Stimulated activated CD8-positive, alpha-beta memory T cell treated with anti-CD3 and anti-CD28 coated beads, Interleukin-12 subunit alpha, Interleukin-12 subunit beta, amount 100 ng/mL, for 4 hours (primary cell): ENCODE measurements at places on chromosomes 7 and 10.

GRCh38 chr10:69679736-69680135 is 49.7 kb downstream of the FAM241B start:
- no peak for DNase-seq

DNA sequence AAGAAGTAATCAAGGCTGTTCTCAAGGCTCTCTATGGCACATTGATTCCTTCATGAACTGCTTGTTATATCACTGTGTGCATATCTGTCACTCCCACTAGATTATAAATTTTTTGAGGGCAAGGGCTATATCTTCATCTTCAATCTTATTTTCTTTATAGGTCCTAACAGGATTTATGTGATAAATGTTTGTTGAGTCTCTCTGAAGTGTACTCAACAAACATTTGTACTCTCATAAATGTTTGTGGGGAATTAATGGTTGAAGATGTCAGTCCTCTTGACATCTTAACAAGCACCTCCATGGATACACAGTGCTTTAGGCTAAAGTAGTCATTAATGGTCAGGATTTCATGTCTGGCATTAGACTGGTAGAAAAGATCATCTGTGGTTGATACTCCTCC is 143.2 kb downstream of the RNLS start:
- no peak for DNase-seq

GRCh38 chr10:1202343-1202742 is 146.2 kb downstream of the WDR37 start:
- DNase-seq = no peak

GRCh38 chr7:2198760-2199159 is 34.0 kb downstream of the MAD1L1 start:
- DNase-seq = no peak

DNA sequence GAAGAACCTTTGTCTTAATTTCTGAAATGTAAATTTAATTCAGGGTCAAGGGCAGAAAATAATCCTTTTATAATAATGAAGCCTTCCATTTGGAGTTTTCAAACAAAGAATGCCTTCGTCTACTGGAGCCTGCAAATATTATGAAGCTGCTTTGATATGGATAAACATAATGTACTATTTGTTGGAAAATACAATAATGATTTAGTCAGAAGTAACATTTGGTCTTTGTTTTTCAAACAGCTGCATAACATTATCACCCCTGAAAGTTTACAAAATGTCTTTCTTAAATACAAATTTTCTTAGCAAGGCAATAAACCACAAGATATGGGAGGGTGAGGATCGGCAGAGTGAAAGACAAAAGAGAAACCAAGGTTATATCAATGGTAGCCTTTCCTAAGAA is 41.5 kb downstream of the TMEM26 start:
- DNase-seq = no peak

DNA sequence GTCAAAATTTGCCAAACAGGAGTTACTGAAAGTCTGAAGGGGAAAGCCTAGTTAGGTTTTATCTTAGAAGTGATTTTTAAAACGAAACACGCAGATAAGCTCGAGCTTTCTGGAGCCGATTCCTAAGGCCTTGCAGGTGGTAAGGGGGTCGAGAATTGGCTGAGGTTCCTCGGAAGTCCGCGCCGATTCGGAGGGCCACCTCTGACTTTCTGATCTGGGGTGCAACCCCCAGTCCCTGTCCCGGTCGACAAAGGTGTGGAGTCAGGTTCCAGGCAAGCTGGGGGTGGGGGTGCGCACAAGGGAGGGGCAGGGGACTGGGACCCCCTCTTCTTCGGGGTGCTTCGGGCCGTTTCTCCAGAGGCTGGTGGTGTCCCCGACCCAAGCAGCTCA is 701 bp upstream of the CUL1 start:
- no peak for DNase-seq

DNA sequence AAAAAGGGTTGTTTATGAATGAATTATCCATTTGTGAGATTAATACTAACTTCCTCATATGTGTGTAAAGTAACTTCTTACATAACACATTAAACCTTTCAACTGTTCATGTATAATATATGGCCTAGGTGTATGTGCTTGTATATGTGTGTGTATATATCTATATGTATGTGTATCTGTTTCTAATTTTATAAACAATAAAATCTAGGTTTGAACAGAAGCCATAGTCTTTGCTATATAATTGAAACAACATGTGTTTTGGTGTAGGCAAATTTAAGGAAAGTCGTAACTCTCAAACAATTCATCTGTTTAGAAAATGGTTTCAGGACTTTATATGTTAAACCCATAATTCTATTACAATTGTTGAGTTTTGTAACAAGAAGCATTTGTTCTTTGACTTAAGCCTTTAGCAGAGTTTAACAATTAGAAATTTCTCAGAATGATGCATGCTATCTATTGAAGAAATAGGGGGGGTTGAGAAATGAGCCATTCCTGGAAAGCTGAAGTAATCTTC is 103.3 kb downstream of the BBS9 start:
- no peak for DNase-seq

DNA sequence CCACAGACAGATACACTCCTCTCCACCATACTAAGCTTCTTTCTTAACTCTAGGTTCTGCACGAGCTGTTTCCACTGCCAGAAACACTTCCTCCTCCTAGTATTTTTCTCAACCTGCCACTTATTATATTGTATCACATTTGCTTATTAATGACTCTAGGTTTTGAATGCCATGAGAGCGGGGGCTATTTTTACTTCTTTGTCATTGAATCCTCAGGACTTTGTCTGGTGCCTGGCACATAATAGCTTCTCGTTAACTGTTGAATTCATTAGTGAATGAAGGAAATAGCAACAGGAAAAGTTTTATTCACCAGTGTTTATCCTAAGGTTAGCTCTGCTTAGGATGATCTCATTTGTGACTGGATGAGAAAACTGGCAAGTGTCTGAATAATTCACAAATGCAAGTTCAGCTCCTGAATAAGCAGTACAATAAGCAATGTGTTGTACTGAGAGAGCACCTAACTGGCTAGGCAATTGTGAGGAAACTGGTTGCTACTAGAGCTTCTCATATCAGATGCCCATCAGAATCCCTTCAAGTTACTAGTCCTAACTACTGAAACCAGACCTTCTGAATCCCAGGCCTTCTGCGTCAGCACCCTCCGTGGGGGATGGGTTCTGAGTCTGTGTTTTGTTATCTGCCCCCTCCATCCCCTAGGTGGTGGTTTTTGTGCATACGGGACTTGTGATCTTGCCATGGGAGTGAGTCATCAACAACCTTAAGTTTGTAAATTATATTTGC is 92.7 kb downstream of the LSMEM1 start:
- DNase-seq = no peak

DNA sequence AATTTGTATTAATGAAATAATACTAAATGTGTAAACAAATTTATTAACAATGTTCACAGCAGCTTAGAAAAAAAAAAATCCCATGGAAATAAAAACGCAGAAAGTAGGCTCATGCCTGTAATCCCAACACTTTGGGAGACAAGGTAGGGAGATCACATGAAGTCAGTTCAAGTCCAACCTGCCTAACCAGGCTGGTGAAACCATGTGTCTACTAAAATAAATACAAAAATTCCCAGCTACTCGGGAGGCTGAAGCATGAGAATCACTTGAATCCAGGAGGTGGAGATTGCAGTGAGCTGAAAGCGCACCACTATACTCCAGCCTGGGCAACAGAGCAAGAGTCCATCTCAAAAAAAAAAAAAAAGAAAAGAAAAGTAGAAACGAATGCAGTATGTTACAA is 36.2 kb downstream of the LARP4B start:
- no peak for DNase-seq

- DNase-seq = no peak
Measured at GRCh38 chr7:116734710-116735109, 62.7 kb downstream of the MET start.

- DNase-seq = no peak
Measured at GRCh38 chr10:116111483-116112095, 161.4 kb downstream of the GFRA1 start.

DNA sequence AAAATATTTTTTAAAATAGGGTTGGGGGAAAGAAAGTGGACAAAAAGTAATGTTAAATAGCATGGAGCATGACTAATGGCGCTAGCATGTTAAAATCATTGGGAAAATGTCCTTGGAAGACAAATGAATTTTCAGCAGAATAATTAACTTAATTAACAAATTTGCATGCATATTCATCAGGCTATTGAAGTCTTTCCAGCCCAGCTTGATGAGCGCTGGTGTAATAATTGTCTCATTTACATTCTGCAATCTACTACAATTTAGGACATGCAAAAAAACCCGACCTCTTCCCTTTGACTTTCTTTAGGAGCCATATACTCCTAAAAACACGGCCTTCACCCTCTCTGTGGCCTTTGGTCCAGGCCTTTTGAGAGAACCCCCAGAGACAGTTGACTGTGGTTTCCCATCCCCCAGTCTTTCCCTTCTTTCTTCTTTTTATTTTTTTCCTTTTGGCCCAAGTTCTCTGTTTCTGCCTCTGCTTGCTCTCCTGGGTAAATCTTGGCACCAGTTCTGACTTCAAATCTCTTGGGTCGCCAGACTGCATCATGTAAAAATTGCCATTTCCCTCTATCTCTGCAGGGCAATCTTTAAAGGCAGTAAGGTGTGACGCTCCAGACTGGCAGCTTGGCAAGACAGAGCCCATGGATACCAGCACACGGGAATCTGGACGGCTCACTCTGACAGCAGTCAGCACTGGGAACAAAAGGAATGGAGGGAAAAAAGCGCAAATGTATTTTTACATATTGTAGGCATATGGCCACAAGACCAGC is 105.5 kb downstream of the NEUROD6 start:
- no peak for DNase-seq

DNA sequence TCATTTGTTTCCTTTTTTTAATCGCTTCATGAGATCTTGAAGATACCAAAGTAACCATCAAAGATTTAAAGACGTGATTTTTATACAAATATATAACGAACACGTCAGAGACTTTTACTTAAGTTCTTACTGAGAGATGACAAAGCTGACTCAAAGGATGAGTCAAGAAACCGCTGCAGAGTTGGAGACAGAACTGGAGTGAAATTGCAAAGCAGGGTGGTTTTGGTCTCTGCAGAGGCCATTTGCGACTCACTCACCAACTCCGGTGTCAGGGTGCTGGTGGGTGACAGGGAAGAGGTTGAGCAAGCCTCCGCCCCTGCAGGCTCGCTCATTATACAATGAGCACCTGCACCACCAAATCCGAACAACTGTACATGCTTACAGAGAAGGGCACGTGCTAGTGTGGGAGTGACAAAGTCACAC is 75.2 kb downstream of the DNAJB6 start:
- peak; percentile 19 for DNase-seq

- DNase-seq = no peak
Measured at GRCh38 chr10:117175215-117175900, 21.9 kb upstream of the KCNK18 start.

DNA sequence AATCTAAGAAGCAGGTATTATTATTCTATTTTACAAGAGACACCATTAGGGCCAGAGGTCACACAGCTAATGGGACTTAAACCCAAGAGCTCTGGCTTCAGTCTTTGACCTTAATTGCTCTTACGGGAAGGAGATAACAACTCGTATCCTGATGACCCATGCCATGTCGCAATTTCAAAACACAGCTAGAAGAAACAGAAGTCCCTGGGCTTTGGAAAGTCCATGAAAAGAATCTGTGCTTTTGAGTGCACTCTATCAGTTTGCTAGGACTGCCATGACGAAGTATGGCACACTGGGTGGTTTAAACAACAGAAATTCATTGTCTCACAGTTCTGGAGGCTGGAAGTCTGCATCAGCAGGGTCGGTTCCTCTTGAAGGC is 247.8 kb upstream of the AOAH start:
- DNase-seq = no peak

- no peak for DNase-seq
Measured at GRCh38 chr10:114683593-114683992, 25.5 kb upstream of the ABLIM1 start.

GRCh38 chr7:18886832-18887231 is 230.6 kb downstream of the TWIST1 start:
- DNase-seq = no peak

DNA sequence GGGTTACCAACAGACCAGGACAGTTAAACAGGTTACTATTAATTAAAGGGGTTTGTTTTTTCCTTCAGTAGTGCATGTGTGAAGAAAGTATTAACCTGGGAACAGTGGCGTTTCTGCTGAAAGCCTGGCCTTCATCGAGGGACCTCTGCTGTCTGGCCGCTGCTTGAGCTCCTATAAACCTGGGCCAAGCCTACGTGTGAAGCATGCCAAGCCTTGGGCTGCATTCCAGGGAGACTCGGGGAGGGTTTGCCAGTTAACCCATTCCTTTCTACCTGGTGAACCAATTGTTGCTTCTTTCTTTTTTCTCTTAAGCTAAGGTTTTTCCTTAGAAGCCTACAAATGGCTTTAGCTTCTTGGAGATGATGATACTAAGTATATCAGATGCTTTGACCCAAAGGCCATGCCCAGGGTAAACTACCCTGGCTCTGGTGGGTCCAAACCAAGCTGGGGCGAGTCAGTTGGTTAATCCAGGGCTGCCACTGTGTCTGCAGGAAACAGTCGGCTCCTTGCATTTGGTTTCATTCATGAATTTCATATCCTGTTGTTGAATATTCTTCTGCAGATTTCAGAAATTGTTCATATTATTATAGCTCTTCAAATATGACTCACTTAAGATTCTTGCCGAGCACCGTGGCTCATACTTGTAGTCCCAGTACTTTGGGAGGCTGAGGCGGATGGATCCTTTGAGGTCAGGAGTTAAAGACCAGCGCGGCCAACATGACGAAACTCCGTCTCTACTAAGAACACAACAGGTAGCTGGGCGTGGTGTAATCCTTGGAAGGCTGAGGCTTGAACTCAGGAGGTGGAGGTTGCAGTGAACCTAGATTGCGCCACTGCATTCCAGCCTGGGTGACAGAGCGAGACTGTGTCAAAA is 23.8 kb downstream of the PFKP start:
- DNase-seq = no peak

GRCh38 chr7:26930201-26930600 is 65.8 kb upstream of the SKAP2 start:
- no peak for DNase-seq

DNA sequence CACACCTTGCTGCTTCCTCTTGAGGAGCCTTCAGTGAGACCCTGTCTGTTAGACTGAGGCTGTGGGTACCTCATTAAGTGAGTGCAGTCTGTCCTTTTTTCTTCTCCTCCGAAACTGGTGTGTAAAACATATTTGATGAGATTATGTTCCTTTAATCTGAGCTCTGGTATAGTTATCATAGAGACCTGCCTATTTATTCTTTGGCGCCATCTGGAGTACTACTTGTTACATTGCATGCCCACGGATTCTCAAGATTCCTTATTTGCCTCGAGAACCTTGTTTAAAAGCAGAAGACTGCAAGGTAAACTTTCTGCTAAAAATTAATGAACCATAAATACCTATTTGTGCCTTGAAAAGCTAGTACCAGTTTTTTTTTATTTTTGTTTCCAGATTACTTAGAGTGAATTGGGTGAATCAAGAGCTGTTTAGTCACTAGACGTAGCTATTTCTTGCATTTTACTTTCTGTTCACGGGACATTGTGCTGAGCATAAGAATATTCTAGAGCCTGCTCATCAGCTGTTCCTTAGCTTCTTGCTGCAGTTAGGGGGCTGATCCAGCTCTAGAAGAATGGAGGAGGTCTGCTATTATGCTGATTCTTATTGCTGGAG is 16.9 kb upstream of the STMP1 start:
- no peak for DNase-seq

GRCh38 chr7:33262476-33262875 is 133.1 kb downstream of the BBS9 start:
- DNase-seq = no peak

- DNase-seq = no peak
Measured at GRCh38 chr10:56662765-56663447, 301.8 kb upstream of the ZWINT start.
